ENCODE measurements at places on chromosomes 7 and 10.

DNA sequence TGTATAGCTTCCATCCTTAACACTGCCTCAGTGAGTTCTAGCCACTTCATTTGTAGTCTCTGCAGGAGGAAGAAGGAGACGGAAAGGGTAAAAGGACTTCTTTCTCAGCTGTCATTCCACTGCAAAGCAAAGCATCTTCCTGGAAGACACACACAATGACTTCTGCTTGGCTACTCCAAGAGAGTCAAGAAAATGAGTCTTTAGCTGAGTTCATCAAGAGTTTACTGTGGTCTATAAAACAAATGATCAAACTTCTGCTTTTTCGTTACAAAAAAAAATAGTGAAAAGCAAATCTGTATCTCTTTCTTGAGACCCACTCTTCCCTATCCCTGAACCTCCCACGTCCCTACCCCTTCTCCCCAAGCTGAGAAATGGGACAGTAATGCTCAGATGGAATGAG is 205.0 kb upstream of the AHR start:
- DNase-seq = no peak

GRCh38 chr7:140416560-140416959 is 12.7 kb downstream of the RAB19 start:
- no peak for DNase-seq

DNA sequence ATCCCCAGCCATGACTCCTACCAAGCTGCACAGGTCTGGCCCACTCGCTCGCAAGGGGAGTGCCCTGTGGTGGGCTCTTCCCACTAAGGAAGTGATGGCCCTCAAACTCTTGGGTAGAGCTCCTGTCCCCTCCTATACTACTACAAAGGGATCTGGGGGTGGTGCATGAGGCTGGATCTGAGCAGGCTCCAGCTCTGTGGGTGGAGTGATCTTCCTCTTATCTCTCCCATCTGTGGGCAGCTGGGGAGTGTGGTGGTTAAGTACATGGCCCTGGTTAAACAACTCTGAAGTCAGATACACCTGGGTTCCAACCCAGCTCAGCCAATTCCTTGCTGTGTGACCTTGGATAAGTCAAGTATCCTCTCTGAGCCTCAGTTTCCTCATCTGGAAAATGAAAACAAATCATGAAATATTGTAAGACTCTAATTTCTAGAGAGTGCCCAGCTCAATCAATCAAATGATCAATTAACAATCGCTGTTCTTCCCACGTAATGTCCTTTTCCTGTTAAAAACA is 17.4 kb downstream of the DDIT4 start:
- DNase-seq = no peak

- peak; percentile 23 for DNase-seq
Observed at GRCh38 chr10:79195091-79195923, 126.5 kb downstream of the ZMIZ1 start.

DNA sequence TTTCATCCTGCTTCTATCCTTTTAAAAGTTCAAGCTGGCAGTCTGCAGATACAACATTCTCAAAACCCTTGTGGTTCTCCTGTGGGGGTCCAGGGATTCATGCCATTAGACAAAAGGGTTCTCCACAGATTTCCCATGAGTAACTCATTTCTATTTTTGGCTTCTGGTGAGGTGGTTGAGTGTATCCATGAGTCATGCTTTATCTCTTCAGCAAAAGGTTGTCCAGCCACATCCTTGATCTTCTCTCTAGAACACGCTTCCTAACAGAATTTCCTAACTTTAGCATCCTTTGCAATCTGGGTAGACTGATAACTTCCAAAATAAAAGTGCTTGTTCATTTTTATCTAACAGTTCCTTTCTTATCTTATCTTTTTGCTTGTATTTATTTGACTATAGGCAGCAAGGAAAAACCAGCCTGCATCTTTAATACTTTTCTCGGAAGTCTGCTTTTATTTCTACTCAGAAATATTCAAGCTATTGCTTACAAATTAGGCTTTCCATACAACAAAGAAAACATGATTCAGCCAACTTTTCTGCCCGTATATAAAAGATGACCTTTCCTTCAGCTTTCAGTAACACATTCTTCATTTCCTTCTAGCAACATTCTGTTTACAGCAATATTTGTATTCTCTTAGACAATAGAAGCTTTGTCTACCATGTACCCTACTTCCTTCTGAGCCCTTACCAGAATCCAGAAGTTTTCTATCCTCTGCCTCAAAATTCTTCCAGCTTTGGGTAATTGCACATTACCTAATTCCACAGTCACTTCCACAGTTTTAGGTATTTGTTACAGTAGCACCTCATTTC is 79.3 kb upstream of the IL6 start:
- DNase-seq = no peak

GRCh38 chr7:140928491-140929309 is 4.0 kb upstream of the BRAF start:
- no peak for DNase-seq

DNA sequence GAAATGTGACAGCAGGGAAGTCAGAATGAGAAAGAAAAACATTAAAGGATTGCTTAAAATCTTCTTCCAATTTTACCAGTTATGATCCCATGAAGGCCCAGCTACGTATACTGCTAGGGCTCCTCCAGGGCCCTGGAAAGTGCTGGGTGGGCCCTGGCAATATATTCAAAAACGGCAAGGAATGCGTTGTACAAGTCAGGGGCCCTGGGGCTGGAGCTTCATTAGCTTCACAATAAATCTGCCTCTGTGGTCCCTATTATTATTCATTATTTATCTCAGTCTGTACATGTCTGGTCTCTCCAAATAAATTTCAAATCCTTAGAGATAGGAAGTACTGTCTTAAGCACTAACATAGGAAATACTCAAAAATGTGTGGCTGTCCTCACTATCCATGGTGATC is 7.6 kb downstream of the JAZF1 start:
- no peak for DNase-seq

DNA sequence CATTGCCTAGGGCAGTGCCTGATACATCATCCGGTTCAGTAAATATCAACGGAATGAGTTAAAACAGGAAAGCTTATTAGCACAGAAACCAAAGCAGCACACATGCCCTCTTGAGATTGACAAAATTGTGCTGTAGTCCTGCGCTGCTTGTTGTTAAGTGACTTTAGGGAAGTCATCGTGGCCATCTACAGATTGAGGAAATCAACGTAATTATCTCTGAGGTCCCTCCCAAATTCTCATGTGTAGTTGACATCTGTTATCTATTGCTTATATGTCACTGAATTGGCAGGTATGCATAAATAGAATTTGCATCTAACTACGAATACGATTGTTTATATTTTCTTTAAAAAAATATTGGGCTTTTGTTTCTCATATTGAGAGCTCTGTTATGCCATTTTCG is 3.5 kb upstream of the GNB2 start:
- no peak for DNase-seq

- DNase-seq = no peak
Observed at GRCh38 chr10:13048762-13049161, 47.2 kb upstream of the CCDC3 start.

DNA sequence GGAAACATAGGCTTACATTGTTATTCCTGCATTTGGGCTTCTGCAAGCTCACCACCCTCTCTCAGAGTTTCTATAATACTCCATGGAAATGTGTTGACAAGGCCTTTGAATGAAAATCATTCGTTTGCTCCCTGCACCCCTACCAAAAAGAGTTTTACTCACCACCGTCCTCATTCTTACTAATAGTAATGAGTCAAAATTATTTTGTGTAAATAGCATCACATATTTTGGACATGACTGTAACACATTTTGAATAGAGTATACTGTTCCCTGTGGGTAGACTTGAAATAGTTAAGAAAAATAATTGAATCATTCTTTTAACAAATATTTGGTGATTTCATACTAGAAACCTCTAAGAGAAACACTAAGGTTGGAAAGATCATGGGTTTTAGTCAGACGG is 84.6 kb downstream of the AKAP9 start:
- DNase-seq = no peak

DNA sequence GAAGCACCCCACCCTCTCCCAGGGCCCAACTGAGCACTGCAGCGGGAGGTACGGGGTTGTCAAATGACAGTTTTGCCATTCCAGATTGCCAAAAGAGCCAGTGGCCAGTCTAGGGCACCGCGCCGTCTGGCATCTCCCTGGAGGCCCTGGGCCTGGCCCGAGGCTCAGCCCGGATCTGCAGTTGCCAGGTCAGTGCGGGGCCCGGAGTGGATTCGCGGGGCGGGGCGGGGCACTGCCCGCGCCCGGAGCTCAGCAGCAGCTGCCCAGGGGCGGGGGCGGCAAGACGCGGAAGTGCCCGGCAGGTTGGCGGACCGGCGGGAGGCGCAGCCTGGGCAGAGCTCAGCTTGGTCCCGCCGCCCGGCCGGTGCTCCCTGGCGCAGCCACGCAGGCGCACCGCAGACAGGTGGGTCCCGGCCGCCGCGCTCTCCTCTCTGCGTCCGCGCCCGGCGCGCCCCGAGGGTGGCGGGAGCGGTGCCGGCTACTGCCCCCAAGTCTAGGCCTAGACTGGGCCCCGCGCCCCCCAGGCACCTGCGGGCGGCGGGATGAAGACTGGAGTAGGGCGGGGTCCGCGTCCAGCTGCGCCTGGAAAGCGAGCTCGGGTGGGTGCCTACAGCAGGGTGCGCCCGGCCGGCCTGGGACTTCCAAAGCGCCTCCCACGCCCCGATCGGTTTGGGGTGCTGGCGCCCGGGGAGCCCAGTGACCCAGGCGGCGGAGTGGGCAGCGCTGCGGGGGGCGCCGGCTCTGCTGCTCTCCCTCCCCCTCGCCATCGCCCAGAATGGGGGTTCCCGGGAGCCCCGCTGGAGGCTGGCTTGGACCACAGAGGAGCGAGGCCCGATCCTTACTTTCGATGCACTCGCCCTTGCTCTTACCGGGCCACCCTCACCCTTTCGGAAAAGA is at the start of gene IRF5:
TSS of gene IRF5 (plus strand) at position 281 of the 897 bp plus-strand sequence. CDS start 4,155 bp downstream, outside the sequence.
- no peak for DNase-seq

DNA sequence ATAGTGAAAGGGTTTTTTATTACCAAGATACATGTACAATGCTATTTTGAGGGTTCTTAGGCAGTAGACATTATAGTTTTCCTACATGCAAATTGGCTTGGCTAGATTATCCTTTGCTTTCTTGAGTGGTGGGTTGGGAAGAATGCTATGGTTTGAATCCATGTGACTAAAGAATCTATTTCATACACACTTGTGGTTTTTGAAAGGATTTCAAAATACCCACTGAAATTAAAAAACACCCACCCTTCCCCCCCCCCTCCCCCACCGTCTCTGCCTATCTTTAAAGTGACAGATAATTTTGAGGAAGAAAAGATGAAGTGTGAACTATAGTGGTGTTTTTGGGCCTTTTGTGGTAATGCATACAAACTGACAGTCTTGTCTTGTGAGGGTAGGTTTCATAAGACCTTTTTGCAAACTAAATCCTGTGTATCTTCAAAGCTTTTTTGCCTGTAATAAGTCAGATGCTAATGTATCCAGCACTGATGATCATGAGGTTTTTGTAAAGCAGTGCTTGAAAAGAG is 90.9 kb downstream of the TPST1 start:
- DNase-seq = no peak

DNA sequence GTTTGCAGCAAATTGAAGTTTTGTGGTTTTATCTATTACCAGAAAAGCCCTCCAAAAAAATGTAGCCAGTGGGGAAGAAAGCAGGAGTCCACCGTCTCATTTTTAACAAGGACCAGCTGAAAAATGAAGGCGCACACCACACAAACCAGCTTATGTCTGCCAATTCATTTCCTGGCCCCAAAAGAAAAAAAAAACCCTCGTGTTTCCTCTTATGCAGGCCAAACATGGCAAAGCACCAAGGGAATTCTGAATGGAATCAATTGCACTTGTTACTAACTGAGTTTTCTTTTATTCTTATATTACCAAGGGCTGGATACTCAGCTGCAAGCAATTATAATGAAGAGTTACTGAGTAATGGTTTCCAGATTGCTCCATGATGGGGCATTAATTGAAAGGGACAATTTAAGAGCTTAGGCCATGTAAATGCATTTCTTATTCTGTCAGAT is 428.3 kb upstream of the NPVF start:
- DNase-seq = no peak

DNA sequence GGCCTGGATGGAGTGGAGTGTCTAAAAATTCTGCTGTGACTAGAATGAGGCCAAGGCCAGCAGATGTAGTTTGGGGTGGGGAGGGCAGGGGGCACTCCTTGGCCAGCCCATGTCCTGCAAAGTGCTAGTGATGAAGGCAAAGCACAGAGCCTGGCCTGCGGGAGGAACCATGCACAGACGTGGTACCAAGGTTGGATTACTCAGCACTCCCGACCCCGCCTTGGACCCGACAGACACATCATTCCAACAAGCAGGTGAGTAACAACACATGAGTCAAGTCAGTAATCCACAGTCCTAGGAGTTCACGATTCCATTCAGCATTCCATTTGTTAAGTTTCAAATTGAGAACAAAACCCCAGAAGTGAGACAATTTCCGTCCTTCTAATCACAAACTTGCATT is 317.3 kb downstream of the TCERG1L start:
- DNase-seq = no peak

DNA sequence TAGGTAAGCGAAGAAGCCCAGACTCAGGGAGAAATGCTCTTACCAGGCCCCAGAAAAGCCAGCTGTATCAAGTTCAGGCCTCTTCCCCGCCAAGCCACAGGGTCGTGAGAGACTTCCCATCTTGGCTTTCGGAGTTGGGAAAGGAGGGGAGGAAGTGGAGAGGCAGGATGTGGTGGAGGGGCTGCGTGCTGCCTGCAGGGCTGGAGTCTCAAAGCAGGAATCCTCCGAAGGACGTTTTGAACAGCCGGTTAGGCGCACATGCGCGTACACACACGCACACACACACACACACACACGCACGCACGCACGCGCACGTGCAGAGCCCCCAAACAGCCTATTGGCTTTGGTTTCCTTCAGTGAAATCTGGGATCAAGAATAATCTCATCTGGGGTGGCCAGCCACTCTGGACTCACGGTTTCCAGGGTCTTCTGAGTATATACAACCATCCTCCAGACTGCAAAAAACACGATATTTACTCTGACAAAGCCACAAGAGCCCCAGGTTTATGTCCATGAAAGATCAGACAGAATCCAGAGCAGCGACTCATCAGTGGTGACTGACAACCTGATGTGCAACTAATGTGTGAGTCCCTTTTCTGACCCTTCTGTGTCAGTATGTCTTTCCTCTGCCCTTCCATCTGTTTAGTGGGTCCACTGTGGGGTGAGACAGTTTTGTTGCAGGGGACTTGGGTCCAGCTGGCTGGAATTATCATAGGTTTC is 115.0 kb upstream of the ZNF438 start:
- DNase-seq = no peak

GRCh38 chr10:95280637-95281036 is 10.2 kb downstream of the PDLIM1 start:
- DNase-seq = no peak

Data from cortex of kidney (tissue), 1 donor.